NCI-H2029 (cell line): ENCODE measurements at places on chromosomes 2 and 18.

GRCh38 chr2:133231264-133231663 lies 337.0 kb downstream of the NCKAP5 start:
- DNase-seq: no peak

DNA sequence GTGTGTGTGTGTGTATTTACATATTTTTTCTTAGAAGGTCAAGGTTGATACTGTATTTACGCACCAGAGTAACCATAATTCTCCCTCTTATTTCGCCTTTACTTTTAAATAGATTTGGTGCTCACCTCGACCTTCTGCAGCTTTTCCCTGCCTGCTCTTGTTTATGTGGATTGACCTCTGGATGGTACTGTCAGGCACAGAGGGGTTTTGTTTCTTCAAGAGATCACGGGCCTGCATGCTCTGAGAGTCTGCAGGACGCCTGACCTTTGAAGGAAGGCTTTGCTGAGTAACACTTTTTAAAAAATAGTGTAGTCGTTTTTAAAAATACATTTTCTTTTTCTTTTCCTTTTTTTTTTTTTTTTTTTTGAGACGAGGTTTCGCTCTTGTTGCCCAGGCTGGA lies 18.1 kb upstream of the EFHD1 start:
- no peak for DNase-seq

- DNase-seq: no peak
Measured at GRCh38 chr2:37005118-37005868, 39.0 kb upstream of the STRN start.

DNA sequence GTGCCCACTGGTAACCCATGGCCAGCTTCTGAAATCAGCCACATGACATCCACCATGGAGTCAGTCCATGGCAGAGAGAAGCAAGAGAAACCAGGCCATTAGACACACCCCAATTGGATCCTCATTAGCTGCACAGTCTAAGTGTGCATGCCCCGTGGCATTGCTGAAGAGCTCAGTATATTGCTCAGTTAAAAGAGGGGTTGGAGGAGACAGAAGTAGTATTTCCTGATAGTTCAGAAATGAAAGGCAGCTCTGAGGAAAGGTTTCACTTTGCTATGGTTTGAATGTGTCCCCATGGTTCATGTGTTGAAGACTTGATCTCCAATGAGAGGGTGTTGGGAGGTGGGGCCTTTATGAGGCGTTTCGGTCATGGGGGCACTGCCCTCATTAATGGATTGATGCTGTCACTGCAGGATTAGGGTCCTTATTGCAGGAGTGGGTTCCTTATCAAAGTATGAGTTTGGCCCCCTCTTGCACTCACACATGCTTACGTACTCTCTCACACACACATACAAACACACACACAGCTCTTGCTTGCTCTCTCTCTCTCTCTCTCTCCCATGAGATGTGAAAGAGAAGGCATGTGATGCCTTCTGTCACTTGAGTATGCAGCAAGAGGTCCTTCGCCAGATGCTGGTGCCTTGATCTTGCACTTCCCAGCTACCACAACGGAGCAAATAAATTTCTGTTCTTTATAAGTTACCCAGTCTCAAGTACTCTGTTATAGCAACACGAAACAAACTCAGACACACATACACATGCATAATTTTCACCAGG lies 58.0 kb downstream of the TMEM163 start:
- DNase-seq: no peak

GRCh38 chr2:24613154-24613814 lies 122.2 kb downstream of the NCOA1 start:
- peak; percentile 78 for DNase-seq

DNA sequence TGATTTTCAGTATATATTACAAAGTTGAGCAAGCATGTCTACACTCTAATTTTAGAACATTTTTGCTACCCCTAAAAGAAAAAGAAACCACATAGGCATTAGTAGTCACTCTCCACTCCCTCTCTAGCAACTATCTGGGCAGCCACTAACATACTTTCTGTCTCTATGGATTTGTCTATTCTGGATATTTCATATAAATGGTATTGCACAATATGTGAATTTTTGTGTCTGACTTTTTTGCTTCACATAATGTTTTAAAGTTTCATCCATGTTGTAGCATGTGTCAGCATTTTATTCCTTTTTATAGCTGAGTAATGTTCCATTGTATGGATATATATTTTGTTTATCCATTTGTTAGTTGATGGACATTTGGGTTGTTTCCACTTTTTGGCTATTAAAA lies 232.5 kb upstream of the CTAGE1 start:
- no peak for DNase-seq
